Stomach (tissue), 19 donors: ENCODE measurements at places on chromosomes 7 and 10. TPM values are rescaled to one million over a fixed set of nuclear protein-coding genes. Genes with fewer than 3 reads are reported as not detected.

The ANKRD61 gene
- polyA plus RNA-seq: not detected

The ARHGAP22 gene
- 1.3 TPM for polyA plus RNA-seq

The DNAJC9 gene
- polyA plus RNA-seq: 13.8 TPM

DNA sequence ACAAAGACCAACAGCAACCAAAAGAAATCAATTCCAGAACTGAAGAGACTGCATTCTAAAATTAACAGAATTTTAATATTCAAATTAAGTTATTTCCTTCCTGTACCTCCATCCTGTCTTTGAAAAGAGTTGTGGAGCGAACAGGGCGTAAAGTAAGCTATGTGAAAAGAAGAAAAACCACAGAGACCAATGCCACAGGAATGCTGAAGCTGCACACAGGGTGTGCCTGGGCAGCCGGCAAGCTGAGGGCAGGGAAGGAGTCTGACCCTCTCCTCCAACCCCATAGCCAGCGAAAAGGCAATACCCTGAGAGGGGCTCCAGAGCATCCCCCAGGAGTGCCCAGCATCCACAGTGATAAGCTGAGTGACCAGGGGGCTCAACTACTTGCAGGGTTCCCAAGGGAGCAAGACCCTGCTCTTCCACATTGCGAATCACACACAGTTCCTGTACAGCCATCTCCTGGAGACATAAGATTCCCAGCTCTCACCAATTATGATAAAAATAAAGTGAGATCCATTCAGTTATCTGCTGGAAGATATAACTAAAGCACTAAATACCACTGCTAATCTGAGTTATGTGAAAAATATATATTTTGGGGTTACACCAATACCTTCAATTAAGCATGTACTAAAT lies 93.8 kb downstream of the PARD3 start:
- no peak for DNase-seq

DNA sequence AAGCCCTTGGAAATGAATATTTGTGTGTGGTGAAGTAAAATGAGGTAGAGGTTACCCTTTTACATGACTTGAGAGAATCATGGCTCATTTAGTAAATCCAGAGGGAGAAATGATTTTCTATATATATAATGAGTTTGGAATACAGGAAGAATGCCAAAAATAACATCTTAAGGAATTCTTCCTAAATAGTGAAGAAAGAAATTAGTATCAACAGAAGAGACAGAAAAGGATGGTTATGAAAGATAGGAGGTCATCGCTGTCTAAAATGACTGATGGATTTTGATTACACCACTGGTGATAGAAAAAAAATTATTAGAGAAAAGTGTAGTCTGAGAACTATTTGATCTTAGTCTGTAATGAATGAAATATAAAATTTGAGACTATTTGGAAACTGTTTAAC lies 283.0 kb downstream of the ADK start:
- DNase-seq: no peak

DNA sequence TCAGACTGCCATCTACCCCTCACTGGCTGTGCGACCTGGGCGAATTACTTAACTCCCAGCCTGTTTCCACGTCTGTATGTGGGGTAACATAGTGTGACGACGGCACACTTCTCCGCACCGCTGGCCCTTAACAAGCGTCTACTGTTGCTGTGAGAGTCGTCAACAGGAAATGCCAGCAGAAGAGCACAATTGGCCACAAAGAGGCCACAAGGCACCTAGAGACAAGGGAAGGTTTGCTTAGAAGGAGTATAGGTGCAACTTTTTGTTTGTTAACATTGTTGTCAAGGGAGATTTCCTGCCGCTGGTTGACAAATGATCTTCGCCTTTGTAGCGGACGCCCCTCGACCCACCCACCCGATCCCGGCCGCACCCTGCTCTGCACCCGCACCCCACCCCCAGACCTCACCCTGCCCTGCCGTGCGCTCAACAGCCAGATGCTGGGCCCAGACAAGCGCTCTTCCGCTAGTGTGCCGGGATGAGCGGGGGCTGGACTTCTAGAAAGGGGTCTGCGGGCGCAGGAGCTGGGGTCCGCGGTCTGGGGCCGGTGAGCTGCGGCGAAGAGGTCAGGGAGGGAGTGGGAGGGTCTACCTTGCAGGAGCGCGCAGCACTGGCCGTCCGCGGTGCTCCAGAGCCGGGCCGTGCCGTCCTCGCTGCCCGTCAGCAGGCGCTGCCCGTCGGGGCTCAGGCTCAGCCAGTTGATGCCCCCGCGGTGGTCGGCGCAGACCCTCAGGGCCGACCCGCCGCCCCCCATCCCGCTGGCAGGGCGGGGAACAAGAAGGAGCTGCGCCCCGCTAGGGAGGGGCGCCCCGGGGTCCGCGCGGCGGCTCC lies 785 bp downstream of the WDR86 start:
- DNase-seq: no peak

GRCh38 chr10:75431180-75432111 lies at the start of gene LRMDA:
Gene LRMDA, plus strand, starts transcription at chr10:75431624.
- DNase-seq: peak; percentile 66

- no peak for DNase-seq
Observed at GRCh38 chr7:80916770-80917741, 1.8 kb downstream of the SEMA3C start.

DNA sequence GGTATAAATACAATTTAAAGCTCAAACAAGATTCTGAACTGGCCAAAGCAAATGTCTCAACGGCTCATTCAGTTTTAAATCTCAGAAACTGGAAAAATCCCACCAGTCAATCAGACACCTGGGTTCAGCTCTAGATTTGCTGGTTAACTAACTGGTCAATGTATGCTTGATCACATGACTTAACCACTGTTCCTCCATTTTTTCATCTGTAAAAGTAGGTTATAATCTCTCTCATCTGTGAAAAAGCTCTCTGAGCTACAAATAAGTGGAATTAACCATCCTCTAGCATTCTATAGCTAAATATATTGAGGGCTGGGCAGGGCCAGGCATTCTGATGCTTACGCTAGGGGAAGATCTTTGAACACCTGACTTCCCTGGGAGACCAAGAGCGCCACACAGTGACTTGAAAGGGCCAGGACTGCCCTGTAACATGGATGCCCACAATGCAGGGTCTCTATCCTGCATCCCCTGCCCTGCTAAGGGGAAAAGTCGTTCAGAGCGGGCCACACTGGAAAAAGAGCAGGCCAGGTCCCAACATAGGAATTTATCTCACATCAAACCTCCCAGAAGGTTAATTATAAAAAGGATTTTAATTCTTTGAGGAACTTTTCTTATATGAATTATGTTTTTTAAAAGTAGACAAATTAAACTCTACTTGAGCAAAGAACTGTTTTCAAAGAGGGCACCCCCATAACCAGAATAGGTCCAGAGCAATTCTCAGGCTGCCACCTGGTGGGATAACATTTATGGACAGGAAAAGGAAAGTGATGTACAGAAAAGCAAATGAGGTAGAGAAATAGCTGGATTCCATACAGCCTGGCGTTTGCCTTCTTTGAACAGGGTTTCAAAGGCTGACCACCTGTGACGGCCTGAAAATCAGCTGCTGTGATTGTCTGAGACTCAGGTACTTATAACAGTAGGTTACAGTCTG lies 1.8 kb downstream of the RP9 start:
- peak; percentile 31 for DNase-seq

- DNase-seq: no peak
Observed at GRCh38 chr7:34198231-34198641, 292.9 kb downstream of the BMPER start.

- peak; percentile 57 for DNase-seq
Observed at GRCh38 chr10:50622706-50623662, 772 bp downstream of the SGMS1 start.

GRCh38 chr7:132528695-132529094 lies 47.6 kb downstream of the PLXNA4 start:
- DNase-seq: no peak
